NCI-H2171 (cell line): ENCODE measurements at places on chromosomes 3 and 15.

DNA sequence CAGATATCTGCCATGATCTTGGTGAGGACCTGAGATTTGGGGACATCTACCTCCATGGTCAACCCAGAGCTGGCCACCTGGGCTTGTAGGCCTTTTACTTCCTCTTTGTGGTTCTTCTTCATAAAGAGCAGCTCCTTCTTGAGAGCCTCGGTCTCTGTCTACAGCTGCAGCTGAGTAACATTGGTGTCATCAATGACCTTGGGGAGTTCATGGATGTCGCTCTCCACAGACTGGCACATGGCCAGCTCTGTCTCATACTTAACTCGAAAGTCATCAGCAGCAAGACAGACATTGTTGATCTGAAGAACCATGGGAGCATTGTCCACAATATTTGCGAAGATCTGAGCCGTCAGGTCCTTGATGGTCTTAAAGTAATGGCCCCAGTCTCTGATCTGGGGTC is 15.7 kb upstream of the RASA2 start:
- no peak for DNase-seq

- no peak for DNase-seq
These were observed 190.4 kb downstream of the DIPK2A start for GRCh38 chr3:144162042-144162441.

GRCh38 chr15:27238707-27239423 is 267.9 kb downstream of the GABRG3 start:
- no peak for DNase-seq

- no peak for DNase-seq
These were observed 2.9 kb downstream of the DIPK2A start for GRCh38 chr3:143974271-143975238.

DNA sequence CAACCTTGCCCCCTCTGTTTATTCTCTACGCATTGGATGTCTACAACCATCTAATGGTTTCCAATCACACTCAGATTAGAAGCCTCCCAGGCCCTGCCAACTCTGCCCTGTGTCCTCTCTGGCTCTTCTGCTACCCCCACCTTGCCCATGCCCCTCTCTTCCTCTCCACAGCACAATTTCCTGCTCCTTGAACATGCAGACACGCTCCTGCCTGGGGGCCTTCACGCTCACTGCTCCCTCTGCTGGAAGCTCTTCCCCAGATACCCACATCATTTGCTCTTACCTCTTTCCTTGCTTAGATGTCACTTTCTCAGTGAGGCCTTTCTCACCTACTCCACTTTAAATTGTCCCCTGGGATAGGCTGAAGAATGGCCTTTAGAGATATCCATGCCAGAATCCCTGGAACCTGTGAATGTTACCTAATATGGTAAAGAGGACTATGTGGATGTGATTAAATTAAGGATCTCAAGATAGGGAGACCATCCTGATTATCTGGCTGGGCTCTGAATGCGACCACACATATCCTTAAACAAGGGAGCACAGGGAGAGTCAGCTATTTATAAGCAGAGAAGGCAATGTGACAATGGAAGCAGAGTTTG is 9.9 kb downstream of the KY start:
- DNase-seq, result no peak

DNA sequence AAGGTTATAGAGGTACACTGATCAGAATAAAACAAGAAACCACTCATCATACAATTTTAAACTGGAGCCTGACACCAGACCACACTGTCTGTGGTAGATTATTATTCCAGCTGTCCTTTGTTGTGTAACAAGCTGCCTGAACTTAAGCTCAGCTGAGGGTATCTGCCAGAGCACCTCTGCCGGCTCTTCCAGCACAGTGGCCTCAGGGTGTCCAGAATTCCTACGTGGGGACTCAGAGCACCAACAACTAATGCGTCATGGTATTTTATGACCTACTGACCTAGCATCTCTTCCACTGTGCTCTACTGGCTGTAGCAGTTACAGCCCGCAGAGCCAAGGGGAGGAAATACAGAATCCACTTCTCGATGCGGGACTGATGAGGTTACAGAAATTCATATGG is 15.6 kb upstream of the RAF1 start:
- no peak for DNase-seq

DNA sequence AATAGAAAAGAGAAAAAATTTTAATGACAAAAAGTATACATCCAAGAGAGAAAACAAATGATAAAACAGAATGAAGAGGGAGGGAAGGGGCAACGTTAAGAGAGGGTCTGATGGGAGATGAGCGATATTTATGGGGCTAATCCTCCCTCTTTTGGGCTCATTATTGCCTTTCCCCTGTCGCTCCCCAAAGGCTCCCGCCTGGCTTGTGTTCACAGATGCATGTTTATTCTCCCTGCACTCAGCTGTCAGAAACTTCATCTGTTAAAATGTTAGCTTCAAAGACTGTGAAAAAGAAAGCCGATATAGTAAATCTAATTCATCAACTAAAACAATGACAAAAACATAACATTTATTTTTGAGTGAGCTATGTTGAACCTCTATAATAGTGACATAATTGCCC is 74.3 kb downstream of the GABRB3 start:
- DNase-seq, result no peak

- no peak for DNase-seq
These were observed 18.5 kb downstream of the LARP6 start for GRCh38 chr15:70835415-70835814.
